ENCODE measurements at places on chromosomes 3 and 15.
A peak's percentile ranks its signal among the peaks of the same experiment; 100 is the strongest.

- DNase-seq = no peak
These were observed 33.4 kb downstream of the PRKCD start for GRCh38 chr3:53194210-53195065.

DNA sequence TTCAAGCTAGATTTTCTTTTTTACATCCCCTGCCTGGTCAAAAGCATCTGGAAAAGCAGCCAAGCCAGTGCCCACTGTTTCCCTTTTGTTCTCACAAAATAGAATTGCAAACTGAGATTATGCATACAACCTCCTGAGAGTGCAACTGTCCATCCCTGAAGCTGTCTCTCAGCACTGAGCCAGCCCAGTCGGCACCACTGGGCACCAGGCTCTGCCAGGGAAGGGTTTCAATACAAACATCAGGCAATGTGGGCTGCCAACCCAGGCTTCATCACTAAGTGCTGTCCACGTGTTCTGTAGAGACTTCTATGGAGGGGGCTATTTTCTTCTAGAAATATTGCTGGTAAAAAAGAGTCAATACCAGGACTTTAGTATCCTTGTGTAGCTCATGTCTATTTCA, 356.3 kb upstream of the TBL1XR1 start:
- DNase-seq = no peak

GRCh38 chr3:144590854-144591253, 619.2 kb downstream of the DIPK2A start:
- DNase-seq = no peak

DNA sequence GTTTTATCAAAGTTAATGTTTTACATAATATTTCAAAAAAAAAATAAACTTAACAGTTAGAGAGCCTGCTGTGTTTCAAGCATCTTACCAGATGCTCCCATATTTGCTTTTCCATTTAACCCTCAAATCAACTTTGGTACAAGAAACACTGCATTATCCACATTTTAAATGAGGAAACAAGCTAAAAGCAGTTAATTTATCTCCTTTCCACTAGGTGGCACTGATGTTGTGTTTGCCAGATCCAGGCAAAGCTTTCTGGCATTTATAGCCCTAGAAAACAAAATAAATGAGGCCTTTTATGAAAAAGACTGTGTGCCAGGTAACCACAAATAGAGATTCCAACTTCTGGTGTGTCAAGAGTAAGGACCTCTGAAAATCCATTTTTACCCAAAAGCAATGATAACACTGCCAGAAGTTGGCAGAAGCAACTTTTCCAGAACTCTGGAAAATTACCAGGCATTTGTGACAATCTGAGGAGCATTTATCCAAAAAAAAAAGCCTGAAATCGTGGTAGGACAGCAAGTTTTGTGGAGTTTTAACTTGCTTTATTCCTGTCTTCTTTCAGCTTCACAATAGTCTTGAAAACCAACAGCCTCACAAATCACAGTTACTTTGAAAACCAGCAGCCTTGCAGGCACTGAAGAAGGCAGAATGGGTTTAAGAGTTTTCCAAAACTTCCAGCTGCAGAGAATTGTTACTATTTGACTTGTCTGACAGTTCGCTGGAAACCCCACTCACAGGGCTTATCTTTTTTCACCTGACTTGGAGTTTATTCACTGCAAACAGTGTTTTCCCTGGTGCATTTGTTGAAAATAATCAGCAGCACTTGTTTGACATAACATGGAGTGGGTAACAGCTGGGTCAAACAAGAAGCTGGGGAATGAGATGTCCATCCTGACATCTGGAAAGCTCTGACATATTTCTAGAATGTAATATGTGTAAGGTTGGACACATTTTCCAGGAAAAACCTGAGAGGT, 9.2 kb downstream of the FAM162A start:
- peak; percentile 57 for DNase-seq

DNA sequence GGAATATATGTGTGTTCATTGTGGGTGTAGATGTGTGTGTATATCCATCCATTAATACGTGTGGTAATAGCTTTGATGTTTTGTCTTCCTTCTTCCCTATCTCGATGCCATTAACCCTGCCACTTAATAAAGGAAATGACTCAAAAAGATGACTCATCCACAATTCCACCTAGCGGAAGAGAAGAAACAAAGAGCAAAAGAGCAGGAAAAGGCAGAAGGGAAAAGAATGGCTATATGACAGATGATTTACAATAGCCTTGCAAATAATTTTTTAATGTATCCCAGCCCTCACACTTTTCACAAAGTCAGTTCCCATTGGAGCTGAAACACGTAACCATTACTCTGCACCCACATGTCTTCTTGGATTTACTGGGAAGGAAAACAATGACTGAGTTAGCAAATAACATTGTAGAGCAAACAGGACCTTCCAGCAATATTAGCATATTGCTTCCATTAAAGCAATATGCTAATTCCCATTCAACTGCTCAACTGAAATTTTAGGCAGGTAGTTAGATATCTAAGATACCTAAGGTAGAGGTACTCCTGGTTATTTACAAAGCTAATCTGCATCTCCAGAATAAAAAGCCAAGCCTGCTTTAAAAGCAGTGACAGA, 197.2 kb downstream of the KCNAB1 start:
- DNase-seq = no peak

- no peak for DNase-seq
These were observed 215.2 kb upstream of the P2RY1 start for GRCh38 chr3:152619691-152620090.

GRCh38 chr3:56720849-56721248, 37.8 kb upstream of the TASOR start:
- no peak for DNase-seq

GRCh38 chr3:13557417-13557816, 8.5 kb downstream of the FBLN2 start:
- DNase-seq = no peak

GRCh38 chr15:69532066-69532465, 79.4 kb downstream of the RPLP1 start:
- DNase-seq = no peak

GRCh38 chr15:77187751-77188464, 117.0 kb upstream of the TSPAN3 start:
- DNase-seq = peak; percentile 23

- DNase-seq = no peak
These were observed 295.2 kb downstream of the VGLL3 start for GRCh38 chr3:86695752-86696151.

DNA sequence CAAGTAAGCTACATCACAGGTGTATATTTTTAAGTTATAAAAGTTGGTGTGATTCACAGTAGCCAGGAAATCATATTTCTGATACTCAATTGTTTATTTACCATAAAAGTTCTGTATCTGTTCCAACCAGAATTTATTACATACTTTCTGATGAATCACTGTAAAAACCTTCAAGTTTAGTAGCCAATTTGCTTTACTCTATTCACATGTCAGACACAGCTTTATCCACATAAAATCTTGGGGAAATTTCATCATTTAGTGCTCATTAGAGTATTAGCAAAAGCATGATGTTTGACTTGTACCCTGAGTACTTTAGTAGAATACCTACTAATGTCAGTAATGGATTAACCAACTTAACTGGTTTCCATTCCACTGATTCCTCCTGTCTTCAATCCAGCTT, 249.8 kb downstream of the POLQ start:
- DNase-seq = no peak

- DNase-seq = no peak
These were observed 288.1 kb downstream of the EPHB1 start for GRCh38 chr3:135083179-135083578.
